PC-3 (cell line): ENCODE measurements at places on chromosomes 3 and 15.
A peak's percentile ranks its signal among the peaks of the same experiment; 100 is the strongest.

DNA sequence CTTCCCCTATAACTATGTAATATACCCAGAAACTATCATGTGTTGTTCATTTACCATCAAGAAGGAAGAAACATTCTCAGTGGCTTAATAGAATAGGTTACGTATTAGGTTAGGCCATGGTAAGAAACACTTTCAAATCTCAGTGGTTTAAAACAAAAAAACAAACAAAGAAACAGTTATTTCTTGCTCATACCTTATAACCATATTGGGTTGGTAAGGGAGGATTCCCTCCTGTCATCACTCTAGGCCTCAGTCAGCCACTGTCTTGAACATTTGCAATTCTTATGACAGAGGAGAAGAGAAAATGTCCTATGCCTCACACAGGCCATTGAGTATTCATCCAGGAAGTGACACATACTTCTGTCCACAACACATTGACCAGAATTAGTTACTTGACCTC lies 727.7 kb upstream of the NECTIN3 start:
- peak; percentile 45 for DNase-seq

DNA sequence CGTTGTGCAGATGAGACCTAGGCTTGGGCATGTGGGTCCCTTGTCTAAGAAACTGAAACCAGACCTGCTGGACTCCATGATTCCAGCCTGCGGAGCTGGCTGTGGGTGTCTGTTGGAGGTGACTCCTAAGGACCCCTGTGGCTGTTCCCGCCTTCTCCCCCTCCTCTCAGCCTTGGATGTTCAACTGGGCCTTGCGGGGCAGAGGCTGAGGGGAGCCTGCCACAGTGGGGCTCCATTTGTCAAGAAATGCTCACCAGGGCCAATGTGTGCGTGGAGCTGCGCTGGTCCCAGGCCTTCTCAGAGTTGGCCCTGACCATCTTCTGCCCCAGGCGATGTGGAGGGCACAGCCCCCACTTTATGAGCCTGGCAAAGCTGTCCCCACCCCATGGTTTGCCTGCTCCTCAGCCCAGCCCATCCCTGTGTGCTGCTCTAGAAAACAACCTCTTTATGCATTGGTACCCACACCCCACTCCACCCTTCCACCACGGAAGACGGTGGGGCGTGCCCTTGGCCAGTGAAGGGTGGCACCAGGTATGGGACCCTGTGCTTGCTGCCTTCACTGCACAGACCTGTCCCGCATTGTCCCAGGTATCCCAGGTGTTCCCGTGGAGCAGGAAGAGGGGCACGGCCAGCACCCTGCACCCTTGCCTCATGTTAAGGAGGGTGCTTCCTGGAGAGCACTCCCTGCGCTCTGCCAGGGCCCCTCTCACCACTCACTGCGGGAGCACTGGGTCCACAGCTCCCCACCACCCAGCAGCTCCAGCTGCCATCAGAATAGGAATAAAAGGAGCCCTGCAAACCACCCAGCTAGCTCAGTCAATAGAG lies 7.9 kb downstream of the MESP2 start:
- no peak for DNase-seq

- DNase-seq: no peak
These were observed 4.3 kb downstream of the PDIA5 start for GRCh38 chr3:123071146-123071545.

- no peak for DNase-seq
These were observed 24.2 kb downstream of the PIAS1 start for GRCh38 chr15:68078365-68078764.

GRCh38 chr15:63931556-63931955 lies 97.8 kb upstream of the HERC1 start:
- no peak for DNase-seq

- peak; percentile 33 for DNase-seq
These were observed 1.0 kb downstream of the NGRN start for GRCh38 chr15:90266485-90266884.

GRCh38 chr3:77935418-77935817 lies 895.5 kb downstream of the ROBO2 start:
- peak; percentile 94 for DNase-seq

DNA sequence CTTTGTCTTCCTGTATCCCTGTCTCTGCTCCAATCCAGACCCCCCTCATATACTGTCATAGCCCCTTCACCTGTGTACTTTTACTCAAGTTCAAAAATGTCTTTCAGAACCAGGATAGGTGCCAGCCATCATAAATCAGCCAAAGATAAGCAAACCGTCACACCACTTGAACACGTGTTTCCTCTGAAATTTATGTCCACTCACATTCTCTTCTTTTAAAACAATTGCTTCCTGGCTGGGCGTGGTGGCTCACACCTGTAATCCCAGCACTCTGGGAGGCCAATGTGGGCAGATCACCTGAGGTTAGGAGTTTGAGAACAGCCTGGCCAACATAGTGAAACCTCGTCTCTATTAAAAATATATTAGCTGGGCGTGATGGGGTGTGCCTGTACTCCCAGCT lies 74.1 kb downstream of the IGF2BP2 start:
- DNase-seq: no peak

DNA sequence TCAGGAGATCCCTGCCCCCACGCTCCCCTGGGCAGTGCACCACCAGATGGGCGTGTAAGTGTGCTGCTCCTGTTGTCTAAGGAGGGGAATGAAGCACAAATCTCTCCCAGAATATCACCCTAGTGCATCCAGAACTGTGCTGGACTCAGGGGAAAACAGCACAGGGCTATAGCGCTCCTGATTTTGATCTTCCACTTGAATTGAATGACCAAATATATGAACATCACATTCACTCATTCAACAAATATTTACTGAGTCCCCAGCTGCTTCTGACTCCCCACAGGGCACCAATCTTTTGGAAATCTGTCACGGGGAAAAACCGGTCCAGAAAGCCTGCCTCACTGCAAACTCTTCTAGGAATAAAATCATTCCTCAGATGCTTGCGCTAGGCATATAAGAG lies 2.4 kb downstream of the CPLX3 start:
- peak; percentile 76 for DNase-seq
